Activated CD4-positive, alpha-beta T cell treated with anti-CD3 and anti-CD28 coated beads, Interleukin-2, amount 10 ng/mL, durations not matched to agents 24 days and 14 days (primary cell): ENCODE measurements at places on chromosomes 11 and 22. TPM values are rescaled to one million over a fixed set of nuclear protein-coding genes. Genes with fewer than 3 reads are reported as not detected.

The PRR5L gene
- 52.3 and 54.5 TPM in 2 replicates for total RNA-seq

The GRM5 gene
- not detected in 2 replicates for total RNA-seq

The GGT1 gene
- 49.0 and 52.9 TPM in 2 replicates for total RNA-seq

The PNPLA5 gene
- total RNA-seq = not detected in 2 replicates

The ANO3 gene
- not detected in 2 replicates for total RNA-seq

The TRIM48 gene
- total RNA-seq = not detected in 2 replicates

The TUB gene
- 0.30 and 0.43 TPM in 2 replicates for total RNA-seq

The SHISA8 gene
- total RNA-seq = 5.3 and 5.7 TPM in 2 replicates

The SCN2B gene
- total RNA-seq = 0.02 and 0.05 TPM in 2 replicates

The LRRN4CL gene
- 0.16 and 0.17 TPM in 2 replicates for total RNA-seq

The WBP2NL gene
- 1.3 and 1.4 TPM in 2 replicates for total RNA-seq

- no peaks in the 10 kb centered on the region for H3K4me1 ChIP-seq
- H3K27ac ChIP-seq = no peak overlapping the region
- H3K36me3 ChIP-seq = no peaks in the 10 kb centered on the region
- no peaks in the 10 kb centered on the region for H3K27me3 ChIP-seq
These were observed 262.8 kb downstream of the BRD1 start for GRCh38 chr22:49564666-49565515.

DNA sequence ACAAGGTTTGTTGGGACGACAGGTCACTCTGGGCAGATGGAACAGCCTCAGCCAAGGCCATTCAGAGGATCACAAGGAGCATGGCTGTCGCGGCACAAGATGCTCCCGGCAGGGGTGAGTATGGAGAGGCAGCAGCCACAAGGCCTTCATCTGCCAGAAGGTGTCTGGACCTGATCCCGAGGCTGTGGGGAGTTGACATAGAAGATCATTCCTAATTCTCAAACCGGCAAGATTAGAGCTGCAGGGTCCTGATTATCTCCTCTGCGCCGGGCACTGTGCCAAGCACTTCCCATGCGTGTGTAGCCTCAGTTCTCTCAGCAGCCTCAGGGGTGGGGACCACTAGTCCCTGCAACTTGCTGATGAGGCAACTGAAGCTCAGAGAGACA, 32.3 kb upstream of the RFPL3 start:
- no peak overlapping the region for H3K4me3 ChIP-seq
- H3K36me3 ChIP-seq = no peaks in the 10 kb centered on the region
- no peaks in the 10 kb centered on the region for H3K4me1 ChIP-seq
- no peak for DNase-seq

DNA sequence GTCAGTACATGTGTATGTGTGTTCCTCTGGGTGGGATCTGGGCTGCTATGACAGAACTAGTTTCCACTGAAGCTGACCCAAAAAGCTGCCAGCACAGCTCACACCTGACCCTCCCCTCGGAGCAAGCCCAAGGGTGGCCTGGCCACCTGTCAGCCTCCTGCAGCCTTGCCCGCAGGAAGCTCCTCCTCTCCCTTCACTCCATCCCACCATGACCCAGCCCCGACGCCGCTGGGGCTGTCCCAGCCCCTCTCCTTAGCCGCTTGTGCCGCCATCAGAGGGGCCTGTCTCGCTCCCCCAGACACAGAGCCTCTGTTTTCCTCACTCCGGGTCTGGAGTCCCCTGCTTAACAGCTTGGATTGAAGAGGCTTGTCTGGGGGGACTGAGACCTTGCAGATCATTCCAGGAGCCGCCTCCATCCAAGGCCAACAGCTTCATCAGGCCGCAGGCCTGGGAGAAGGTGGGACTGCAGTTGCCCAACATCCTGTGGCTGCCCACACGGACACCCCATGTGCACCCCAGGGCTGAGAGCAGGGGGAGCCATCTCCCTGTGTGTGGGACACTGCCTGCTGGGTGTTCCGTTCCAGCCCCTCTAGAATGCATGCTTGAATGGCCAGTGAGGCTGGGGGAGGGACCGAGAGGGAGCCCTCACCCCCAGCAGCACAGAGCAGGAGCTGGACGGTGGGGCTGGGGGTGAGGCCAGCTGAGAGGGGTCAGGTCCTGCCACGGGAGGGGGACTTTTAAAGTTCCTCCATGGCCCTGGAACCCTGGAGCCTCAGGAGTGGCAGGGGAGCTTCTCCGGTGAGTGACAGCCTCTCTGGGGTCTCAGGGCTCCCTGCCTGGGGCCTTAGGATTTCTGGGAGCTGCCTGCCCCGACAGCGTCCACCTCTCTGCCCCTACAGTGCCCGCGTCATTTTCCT, 696 bp downstream of the MRGPRF start:
- H3K27me3 ChIP-seq = peaks cover 28% of the 10 kb centered on the region
- no peaks in the 10 kb centered on the region for H3K4me1 ChIP-seq
- DNase-seq = no peak
- no peak overlapping the region for H3K27ac ChIP-seq

DNA sequence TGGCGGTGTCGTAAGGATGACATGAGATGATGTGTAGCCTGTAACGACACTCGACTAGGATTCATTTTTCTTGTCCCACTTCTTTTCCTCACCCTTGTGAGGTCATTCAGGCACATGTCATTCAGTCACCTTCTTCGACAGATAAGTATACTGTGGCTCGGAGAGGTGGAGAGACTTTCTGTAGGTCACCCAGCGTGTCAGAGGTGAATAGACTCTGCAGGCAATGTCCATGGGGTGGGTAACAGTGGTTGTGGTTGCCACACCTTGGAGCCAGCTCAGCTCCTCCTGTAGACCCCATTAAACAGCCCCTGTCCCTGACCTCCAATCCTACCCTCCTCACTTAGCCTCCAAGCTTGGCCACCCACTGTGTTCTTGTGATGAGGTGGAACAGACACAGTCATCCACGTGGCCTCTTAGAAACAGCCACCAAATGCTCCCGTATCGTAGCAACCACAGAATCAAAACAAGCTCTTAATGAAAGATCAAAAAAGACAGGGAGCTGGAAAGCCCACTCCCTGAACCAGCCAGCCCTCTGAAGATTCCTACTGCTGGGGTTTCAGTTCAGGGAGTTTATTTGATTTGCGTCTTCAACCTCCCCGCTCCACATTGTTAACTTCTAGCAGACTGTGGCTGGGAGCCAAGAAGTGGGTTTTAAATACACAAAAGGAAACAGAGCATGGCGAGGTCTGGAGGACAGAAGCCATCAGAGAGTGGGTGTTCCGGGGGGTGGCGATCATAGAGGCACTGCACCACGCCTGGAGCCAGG, 89.0 kb upstream of the GRK3 start:
- peaks cover 7% of the 10 kb centered on the region for H3K4me1 ChIP-seq
- peaks cover 26% of the 10 kb centered on the region for H3K36me3 ChIP-seq
- H3K4me3 ChIP-seq = no peak overlapping the region

DNA sequence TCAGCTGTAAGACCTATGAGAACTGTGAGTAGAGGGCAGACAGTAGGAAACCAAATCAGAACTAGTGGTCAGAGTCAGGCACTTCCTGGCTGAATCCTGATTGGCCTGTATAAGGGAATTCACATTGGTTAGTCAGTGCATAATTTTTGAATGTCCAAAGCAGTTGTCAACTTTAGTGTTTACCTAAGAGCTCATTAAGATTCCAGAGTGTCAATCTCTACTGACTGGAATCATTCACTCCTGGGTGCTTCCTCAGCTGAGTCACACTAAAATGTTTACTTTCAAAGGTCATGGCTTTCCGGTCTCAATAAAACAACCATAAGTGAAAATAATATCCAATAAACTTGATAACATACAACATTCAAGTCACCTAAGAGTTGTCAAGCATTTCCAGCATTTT, 306.1 kb downstream of the C11orf87 start:
- H3K4me1 ChIP-seq = no peaks in the 10 kb centered on the region
- no peaks in the 10 kb centered on the region for H3K27me3 ChIP-seq
- H3K27ac ChIP-seq = no peak overlapping the region
- H3K36me3 ChIP-seq = no peaks in the 10 kb centered on the region
- H3K4me3 ChIP-seq = no peak overlapping the region

- peaks cover 2% of the 10 kb centered on the region for H3K27me3 ChIP-seq
- no peak for DNase-seq
- H3K4me3 ChIP-seq = no peak overlapping the region
- H3K36me3 ChIP-seq = no peaks in the 10 kb centered on the region
These were observed 105.8 kb downstream of the KCNQ1 start for GRCh38 chr11:2550606-2550970.

DNA sequence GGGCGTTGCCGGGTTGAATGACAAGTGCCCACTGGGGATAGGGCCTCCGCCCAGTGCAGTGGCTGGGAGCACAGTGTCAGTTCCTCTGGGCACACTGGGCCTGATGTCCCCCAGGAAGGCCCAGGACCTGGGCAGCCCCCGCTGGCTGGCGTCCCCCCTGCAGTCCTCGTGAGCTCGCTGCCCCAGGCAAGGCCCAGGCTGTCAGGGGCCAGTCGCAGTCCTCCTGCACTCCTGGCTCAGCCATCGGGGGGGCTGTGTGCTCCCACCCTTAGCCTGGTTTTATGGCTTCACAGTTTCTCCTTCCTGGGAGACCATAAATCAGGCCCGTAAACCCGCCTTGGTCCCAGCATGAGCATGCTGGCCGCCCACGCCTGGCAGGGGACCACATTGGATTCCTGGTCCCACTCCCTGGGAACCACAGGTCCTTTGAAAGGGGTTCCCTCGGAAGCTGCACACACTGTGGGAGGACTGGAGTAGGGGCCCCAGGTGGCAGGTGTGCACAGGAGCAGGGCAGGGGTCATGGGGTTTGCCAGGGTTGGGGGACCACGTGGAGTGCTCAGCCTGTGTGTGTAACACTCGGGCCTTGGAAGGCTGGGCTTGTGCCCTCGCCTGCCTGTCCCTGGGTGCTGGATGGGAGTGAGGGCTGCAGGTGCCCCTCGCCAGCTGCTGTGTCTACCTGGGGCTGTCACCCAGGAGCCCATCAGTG, 113.6 kb downstream of the KCNQ1OT1 start:
- H3K27ac ChIP-seq = no peak overlapping the region
- H3K27me3 ChIP-seq = no peaks in the 10 kb centered on the region
- H3K4me3 ChIP-seq = no peak overlapping the region
- no peaks in the 10 kb centered on the region for H3K4me1 ChIP-seq

DNA sequence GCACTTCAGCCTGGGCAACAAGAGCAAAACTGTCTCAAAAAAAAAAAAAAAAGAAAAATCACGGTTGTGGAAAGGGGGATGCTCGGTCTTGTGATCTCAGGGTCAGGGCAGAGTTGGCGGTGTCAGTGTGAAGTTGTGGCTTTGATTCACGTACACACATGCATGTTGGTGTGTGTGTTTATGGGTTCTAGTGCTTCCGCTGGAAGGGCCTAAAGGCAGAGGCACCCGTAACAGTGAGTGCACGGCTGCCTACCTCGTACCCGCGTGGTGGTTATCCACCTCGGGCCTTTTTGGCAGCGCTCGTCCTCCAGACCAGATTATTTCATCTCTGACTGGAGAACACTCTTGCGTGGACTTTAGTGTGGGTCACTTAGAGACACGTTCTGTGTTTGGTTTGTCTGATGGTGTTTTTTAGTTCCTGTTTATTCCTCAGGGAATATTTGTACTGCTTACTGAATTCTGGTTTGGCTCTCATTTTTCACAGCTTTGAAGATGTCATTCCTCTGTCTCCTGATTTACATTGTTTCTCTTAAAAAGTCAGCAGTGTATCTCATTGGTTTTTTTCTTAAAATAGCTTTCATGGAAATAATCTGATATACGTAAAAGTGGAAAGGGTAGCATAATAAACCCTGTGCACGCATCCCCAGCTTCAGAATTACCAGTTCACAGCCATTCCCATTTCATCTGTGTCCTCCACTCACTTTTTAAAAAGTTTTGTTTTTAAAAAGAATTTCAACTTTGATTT, 15.6 kb downstream of the ZBED4 start:
- no peak overlapping the region for H3K4me3 ChIP-seq
- H3K4me1 ChIP-seq = peaks cover 35% of the 10 kb centered on the region
- peaks cover 66% of the 10 kb centered on the region for H3K36me3 ChIP-seq
- no peak for DNase-seq
- H3K27me3 ChIP-seq = no peaks in the 10 kb centered on the region

DNA sequence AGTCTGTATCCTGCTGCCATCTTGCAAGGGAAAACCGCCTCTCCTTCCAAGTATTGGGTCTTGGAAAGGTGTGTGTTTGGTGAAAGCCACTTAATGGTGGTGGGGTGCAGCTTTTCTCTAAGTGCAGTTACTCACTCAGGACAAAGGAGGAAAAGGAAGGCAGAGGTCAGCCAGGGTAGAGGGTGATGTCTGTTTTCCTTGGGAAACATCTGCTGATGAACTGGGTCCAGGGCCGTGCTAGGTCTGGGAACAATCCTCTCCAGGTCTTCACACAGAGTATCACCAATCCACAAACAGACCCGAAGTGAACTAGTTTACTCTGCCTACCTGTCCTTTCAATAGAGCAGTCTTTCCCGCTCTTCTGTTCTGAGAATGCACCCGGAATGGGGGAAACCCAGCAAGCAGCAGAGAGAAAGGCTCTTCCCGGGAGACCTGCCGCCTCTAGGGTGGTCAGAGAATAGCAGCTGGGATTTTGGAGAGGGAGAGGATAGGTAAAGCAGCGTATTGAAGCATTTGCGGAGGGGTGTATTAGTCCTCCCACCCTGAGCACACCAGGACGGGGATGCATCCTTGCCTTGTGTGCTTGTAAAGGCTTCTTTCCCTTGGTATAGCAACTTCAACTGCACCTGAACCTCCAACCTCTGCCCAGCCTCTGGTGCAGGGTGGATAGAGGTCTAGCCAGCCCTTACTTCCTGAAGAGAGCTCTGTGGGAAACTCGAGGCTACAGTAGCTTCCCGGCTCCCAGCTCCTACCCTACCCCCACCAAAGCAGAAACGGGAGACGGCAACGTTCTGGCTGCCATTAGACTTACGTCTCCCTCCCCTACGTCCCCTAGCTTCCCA, 20.7 kb downstream of the LHFPL7 start:
- H3K27me3 ChIP-seq = peaks cover 12% of the 10 kb centered on the region
- no peak overlapping the region for H3K4me3 ChIP-seq
- H3K27ac ChIP-seq = no peak overlapping the region

- DNase-seq = peak; percentile 71
- no peak overlapping the region for H3K27ac ChIP-seq
- H3K4me3 ChIP-seq = no peak overlapping the region
- peaks cover 2% of the 10 kb centered on the region for H3K27me3 ChIP-seq
These were observed 4.0 kb downstream of the APBB1 start for GRCh38 chr11:6414874-6415328.

DNA sequence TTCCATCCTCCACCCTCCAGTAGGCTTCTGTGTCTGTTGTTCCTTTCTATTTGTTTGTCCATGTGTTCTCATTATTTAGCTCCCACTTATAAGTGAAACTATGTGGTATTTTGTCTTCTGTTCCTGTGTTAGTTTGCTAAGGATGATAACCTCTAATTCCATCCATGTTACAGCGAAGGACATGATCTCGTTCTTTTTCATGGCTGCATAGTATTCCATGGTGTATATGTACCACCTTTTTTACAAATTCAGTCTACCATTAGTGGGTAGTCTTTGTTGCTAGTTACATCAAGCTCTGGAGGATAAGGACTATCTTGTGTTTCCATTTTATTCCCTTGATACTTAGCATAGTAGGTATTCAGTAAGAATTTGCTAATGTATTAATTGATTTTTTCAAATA, 664.2 kb upstream of the FAT3 start:
- H3K27me3 ChIP-seq = no peaks in the 10 kb centered on the region
- H3K36me3 ChIP-seq = no peaks in the 10 kb centered on the region
- no peaks in the 10 kb centered on the region for H3K4me1 ChIP-seq
- no peak overlapping the region for H3K27ac ChIP-seq
- H3K4me3 ChIP-seq = no peak overlapping the region
- no peak for DNase-seq

- H3K4me3 ChIP-seq = peak overlapping the region; percentile 99
- H3K27ac ChIP-seq = peak overlapping the region; percentile 90
- H3K27me3 ChIP-seq = no peaks in the 10 kb centered on the region
- peaks cover 59% of the 10 kb centered on the region for H3K4me1 ChIP-seq
These were observed 3.5 kb downstream of the OSM start for GRCh38 chr22:30262917-30263741.

- H3K4me3 ChIP-seq = no peak overlapping the region
- no peak for DNase-seq
- no peaks in the 10 kb centered on the region for H3K36me3 ChIP-seq
- H3K27me3 ChIP-seq = peaks cover 7% of the 10 kb centered on the region
- H3K27ac ChIP-seq = no peak overlapping the region
These were observed 68.2 kb downstream of the FBXO7 start for GRCh38 chr22:32542677-32543357.
